ENCODE measurements at places on chromosomes 12 and 14. TPM values are rescaled to one million over a fixed set of nuclear protein-coding genes. Genes with fewer than 3 reads are reported as not detected.

Gene CLEC9A
- polyA plus RNA-seq, result 2.5 TPM

Gene APOLD1
- polyA plus RNA-seq, result 13.8 TPM

Gene SAMD15
- polyA plus RNA-seq, result 1.6 TPM

GRCh38 chr14:72892879-72893635 is 844 bp downstream of the DPF3 start:
- DNase-seq, result no peak

DNA sequence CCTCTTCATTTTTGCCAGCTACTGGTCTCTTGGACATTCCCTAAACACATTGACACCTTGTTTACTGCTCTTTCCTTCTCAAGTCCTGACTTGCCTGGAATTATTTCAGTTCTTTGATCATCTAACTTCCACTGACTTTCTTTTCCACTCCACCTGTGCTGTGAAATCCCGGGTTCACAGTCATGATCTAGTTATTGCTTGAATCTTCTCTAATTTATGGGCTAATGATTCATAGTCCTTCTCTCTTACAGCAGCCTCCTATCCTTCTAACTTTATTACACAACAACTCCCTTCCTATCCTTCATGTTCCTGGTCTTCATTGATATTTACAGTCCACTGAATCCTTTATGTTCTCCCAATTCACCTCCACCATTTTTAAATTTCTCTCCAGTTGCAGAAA is 260.1 kb downstream of the C12orf75 start:
- no peak for DNase-seq

GRCh38 chr12:116136340-116136739 is 141.2 kb downstream of the MED13L start:
- no peak for DNase-seq

- no peak for DNase-seq
These were observed 95.9 kb downstream of the DACT1 start for GRCh38 chr14:58733451-58734208.

- no peak for DNase-seq
These were observed 21.1 kb upstream of the FLRT2 start for GRCh38 chr14:85508863-85509262.

GRCh38 chr14:69481815-69482568 is 2.5 kb upstream of the PLEKHD1 start:
- no peak for DNase-seq

DNA sequence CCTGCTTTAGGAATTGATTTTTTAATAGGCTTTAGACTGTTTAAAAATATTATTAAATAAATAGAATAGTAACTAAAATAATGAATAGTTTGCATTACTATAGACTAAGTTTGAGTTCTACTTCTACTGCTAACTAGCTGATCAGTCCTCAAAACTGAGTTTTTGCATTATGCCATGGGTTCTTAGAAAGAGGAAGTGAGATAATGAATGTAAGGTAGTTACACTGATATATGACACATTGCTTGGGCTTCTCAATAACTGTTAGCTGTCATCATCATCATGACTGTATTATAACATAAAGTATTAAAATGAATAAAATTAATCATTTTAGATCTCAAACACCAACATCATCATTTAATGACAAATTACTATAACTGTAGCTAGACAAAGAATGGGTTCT is 949.7 kb downstream of the TRHDE start:
- no peak for DNase-seq
